Renal cortical epithelial cell (primary cell): ENCODE measurements at places on chromosomes 11 and 22. TPM values are rescaled to one million over a fixed set of nuclear protein-coding genes. Genes with fewer than 3 reads are reported as not detected.

DNA sequence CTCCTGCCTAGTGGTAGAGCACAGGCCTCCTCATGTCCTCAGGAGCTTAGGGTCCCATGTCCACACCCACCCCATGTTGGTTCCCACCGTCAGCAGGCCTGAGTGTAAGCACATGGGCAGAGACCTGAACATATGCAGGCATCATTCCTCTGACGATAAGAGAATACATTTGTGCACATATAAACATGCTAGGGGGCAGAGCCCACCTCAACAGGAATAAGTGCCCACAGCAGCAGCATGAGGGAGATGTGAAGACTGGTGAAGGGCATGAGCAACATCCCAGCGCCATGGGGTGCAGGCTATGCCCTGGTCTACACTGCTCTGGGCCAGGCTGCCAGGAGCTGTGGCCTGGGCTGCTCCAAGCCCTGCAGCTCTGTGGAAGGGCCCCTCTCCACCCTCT is 16.9 kb downstream of the ADORA2A start:
- DNase-seq, result no peak

- peak; percentile 83 for DNase-seq
Measured at GRCh38 chr11:12150831-12151382, 40.5 kb downstream of the MICAL2 start.

TRABD gene
- total RNA-seq, result 24.7 and 37.4 TPM in 2 replicates

GAL3ST1 gene
- 2.6 and 6.4 TPM in 2 replicates for total RNA-seq

KRTAP5-1 gene
- total RNA-seq, result not detected in 2 replicates

- no peak for DNase-seq
Measured at GRCh38 chr22:36386351-36386899, 1.3 kb downstream of the MYH9 start.

- peak; percentile 79 for DNase-seq
Measured at GRCh38 chr11:119470317-119471291, 47.6 kb upstream of the THY1 start.

DNA sequence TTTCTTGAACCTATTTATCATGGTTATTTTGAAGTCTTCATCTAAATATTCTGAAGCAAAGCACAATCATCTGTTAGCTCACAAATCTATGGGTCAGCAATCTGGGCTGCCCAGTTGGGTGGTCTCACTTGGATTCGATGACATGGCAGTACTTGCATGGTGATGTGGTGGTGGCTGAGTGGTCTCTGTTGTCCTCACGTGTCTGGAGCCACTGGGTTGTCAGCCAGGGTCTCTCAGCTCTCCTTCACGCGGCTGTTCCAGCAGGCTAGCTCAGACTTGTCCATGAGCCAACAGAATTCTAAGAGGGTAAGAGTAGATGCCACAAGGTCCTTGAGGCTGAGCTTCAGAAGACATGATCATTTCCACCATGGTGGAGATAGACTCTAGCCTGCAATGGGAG is 66.4 kb upstream of the KCNQ1OT1 start:
- DNase-seq, result no peak

- no peak for DNase-seq
Measured at GRCh38 chr22:17172029-17172833, 13.2 kb upstream of the HDHD5 start.
